ENCODE measurements at places on chromosomes 1 and 21.

GRCh38 chr1:14800500-14801076, 202.1 kb downstream of the KAZN start:
- DNase-seq, result no peak

DNA sequence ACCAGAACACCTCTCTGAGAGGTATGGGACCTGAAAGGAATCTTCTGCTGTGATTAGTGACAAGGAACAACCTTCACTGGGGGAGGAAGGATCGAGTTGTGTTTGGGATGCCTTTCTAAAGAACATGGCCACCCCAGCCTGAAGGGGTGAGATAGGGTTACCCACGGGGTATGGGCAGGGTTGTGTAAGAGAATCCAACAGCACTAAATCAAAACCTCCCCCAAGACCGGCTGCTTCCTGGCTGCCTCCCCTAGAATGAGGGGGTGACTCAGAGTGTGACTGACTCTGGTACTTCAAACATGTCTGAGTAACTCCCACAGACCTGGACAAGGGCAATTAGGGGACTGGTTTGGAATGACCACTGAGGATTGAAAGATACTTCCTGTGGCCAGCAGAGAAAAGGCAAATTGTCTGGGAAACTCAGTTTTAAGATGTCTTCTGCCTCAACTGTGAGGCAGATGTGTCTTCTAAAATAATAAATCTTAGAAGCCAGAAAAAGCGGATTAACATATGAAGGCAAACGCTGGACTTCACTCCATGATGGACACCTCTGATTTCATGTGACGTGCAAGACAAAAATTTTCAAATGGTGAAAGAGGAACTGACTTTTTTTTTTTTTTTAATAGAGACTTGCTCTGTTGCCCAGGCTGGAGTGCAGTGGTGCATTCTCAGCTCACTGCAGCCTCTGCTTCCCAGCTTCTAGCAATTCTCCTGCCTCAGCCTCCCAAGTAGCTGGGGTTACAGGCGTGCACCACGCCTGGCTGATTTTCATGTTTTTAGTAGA, 6.7 kb upstream of the PTPN14 start:
- DNase-seq, result no peak

DNA sequence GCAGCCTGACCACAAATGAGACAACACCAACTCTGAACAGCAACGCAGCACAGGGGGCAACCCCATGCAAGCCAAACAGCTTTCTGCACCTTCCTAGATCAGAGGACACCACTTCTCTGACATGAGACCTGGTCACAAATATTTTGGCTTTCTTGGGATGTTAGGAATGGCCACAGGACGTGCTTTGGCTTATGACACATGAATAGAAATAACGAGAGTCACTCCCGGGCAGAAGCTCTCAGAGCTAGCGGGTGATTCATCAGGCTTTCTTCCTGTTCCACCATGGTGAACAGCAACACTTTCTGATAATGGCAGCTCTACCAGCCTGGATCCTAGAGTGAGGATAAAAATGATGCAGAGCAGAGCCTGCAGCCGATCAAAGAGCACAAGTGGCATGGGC, 39.4 kb downstream of the PAFAH2 start:
- no peak for DNase-seq

GRCh38 chr1:226656601-226657277, 82.3 kb downstream of the ITPKB start:
- no peak for DNase-seq

DNA sequence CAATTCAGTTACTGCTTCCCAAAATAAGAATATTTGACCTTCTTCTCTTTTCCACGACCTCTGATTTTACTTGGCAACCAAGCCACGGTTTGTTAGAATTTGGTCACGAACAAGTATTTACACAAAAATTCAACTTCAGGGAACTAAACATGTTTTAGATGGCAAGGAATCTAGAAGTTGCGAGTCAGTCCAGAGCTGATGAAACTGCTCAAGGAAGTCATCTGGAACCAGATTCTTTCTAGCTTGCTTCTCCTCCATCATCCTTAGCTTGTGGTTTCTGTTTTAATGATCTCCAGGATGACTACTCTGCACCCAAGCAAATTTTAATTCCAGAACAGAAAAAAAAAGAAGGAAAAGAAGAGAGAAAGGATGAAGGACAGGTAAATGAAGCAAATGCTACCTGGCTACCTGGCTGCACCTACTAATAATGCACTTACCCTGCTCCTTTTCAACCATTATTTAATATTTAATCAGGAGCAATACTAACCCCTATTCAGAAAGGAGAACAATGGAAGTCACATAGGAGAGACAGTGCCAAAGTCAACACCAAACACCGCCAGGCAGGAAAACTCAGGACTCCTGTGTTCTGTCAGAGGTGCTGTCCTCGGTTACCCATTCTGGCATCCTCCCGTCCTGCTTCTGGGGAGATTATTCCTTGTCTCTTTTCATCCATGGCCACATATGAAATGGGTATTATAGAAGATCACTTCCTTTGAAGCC, 54.2 kb upstream of the RGS7 start:
- no peak for DNase-seq

DNA sequence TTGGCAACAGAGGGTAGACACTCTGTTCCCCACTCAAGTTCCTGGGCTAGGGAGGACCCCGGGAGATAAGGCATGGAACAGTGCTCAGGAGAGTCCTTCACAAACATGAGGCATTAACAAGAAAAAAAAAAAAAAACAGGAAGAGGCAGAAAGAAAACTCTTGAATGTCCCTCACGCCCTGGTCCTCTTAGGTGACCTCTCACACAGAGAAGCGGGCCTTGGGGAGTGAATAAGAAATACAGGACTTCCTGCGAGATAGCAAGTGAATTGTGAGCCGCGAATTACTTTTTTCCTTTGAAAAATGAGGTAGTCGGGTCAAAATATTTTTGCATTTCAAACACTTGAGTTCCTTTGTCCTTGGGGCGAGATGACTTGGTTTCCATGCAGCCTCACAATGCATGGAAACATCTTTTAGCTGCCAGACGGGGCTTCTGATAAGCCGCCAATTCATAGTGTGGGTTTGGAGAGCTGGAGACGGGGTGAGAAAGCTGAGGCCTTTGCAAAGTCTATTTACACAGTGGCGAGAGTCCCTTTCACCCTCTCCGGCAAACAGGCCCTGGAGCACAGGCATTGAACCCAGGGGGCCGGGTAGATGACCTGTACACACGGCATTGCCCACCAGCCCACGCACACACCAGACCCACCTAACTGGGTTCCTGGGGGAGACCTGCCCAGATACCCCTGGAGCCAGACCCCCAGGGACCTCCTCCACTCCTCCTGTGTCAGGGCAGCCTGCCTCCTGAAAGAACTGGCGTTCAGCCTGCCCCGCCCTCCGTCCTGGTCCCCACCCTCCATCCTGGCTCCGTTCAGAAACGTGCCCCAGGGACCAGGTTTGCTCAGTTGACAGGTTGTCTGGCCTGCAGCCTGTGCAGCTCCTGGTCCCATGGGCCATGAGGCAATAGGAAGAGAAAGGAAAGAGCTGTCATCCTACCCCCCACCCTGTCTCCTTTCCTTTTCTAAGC, 192.3 kb downstream of the PRDM16 start:
- DNase-seq, result no peak

Data from erythroblast (primary cell).